ENCODE measurements at places on chromosomes 7 and 10. TPM values are rescaled to one million over a fixed set of nuclear protein-coding genes. Genes with fewer than 3 reads are reported as not detected.

The EIF3B gene
- 123 TPM for total RNA-seq

The ANKMY2 gene
- 33.2 TPM for total RNA-seq

The ELMO1 gene
- total RNA-seq = 0.16 TPM

The CFAP69 gene
- total RNA-seq = 5.0 TPM

The RPP38 gene
- 8.5 TPM for total RNA-seq

The PGAM1 gene
- total RNA-seq = 172 TPM

The LRGUK gene
- 0.09 TPM for total RNA-seq

The GJD4 gene
- total RNA-seq = not detected

The SLC29A4 gene
- 6.1 TPM for total RNA-seq

The STEAP4 gene
- under 0.01 TPM for total RNA-seq

The LMOD2 gene
- not detected for total RNA-seq

The HMX2 gene
- not detected for total RNA-seq

The JCAD gene
- total RNA-seq = 4.3 TPM

The OR6B1 gene
- total RNA-seq = not detected

The HYAL4 gene
- not detected for total RNA-seq

The PDE6C gene
- not detected for total RNA-seq

The CYP2C19 gene
- total RNA-seq = not detected

The NXPH1 gene
- not detected for total RNA-seq

The TFEC gene
- 0.16 TPM for total RNA-seq

The PPP1R17 gene
- total RNA-seq = under 0.01 TPM

The HHEX gene
- total RNA-seq = 2.8 TPM

The LIPK gene
- not detected for total RNA-seq

The TMED4 gene
- 78.0 TPM for total RNA-seq

The ZNF722 gene
- total RNA-seq = not detected

Data from bronchial smooth muscle cell (primary cell).